ENCODE measurements at places on chromosomes 1 and 21.

- peak; percentile 13 for DNase-seq
Measured at GRCh38 chr1:178075333-178075732, 18.6 kb upstream of the RASAL2 start.

DNA sequence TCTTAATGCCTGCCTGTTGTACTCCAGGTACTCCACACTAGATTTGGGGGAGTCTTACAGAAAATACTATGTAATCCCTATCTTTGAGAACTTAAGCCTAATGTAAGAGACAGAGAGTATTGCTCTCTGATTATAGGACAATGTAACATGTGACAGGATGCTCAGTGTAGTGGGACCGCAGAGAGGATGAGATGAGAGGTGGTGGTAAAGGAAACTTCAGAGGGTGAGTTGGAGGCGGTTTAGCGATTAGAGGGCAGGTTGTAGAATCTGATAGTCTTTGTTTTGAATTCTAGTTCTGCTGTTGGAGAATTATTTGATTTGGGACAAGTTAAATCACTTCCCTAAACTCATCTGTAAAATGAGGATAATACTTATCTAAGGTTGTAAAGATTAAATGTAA, 5.4 kb downstream of the SOAT1 start:
- no peak for DNase-seq

DNA sequence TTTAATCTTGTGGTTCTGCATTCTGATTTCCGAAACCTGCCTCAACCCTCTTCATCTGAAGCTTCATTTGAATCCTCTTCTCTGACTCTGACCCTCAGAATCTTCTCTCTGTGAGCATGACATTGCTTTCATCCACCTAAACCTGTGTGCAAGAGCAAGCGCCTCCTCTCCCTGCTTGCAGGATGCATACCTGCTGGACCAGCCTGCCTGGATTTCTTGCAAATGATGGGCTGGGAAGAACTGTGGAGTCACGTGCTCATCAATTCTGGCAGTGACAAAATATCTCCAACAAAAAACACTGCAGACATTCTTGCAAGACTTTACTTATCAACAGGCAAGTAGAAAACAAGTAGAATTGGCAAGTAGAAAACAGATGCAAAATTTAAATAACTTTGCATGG, 20.8 kb upstream of the SLC35F3 start:
- no peak for DNase-seq

DNA sequence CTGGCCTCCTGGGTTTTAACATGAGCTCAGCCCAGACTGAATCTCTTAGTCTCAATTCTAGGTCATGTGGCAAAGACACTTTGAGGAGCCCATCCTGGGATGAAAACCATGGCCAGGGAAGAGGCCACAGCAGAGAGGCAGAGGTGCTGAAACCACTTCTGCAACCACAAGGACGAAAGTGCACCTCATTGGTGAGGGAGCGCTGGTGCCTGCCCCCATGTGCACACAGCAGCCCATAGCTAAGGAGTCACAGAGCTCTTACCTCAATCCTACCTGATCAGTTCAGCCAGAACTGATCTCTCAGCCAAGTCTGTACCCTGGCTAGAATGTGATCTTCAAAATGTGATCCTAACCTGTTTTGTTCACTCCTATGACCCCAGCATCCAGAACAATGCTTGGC, 32.9 kb upstream of the SRP9 start:
- DNase-seq: no peak

DNA sequence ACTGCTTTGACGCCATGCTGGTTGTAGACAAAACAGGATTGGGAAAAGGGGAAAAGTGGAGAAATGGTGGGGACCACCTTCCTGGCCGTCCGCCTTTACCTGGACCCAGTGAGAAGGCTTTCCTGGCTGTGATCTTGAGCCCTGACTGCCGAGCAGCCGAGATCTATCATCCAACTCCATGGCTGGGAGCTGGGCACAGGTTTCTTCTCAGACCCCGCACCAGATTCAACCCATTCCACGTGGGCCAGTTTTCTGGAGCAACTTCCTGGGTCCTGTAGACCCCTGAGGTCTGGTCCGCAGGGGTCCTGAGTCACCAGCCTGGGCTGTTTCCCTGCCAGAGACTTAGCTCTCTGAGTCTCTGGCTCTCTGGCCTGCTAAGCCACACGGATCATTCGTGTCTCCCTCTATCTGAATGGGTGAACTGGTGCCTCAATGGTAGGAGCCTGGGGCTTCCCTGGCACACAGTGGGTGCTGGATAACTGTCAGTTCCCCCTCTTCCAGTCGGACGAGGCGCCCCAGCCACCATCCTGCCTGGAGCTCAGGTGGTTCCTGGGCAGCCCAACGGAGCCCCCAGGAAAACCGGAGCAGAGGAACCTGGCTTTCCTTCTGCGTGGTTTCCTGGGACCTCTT, 4.5 kb upstream of the NPHP4 start:
- no peak for DNase-seq

GRCh38 chr1:54325703-54326461, 80.3 kb downstream of the SSBP3 start:
- no peak for DNase-seq

GRCh38 chr1:25648681-25649440, 32.3 kb downstream of the MAN1C1 start:
- DNase-seq: no peak

GRCh38 chr1:235898126-235898525, 31.4 kb upstream of the LYST start:
- DNase-seq: no peak

- no peak for DNase-seq
Measured at GRCh38 chr1:177859572-177859971, 110.3 kb downstream of the SEC16B start.

DNA sequence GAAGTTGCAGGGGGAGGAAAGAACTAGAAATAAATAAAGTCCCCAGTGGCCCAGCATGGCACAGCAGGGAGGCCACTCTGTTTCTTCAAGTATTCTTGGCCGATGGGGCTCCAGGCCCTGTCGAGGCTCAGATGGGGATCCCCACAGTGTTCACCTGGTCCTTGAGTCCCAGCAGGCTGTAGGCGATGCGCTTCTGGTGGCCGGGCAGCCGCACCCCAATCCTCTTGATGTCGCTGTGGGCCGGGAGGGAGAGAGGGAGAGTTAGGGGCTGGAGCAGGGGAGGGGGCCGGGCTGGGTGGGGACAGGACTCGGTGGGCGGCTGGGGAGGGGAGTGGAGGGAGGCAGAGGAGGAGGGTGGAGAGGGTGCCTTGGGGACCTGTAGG, 30.8 kb downstream of the EPHA2 start:
- no peak for DNase-seq

DNA sequence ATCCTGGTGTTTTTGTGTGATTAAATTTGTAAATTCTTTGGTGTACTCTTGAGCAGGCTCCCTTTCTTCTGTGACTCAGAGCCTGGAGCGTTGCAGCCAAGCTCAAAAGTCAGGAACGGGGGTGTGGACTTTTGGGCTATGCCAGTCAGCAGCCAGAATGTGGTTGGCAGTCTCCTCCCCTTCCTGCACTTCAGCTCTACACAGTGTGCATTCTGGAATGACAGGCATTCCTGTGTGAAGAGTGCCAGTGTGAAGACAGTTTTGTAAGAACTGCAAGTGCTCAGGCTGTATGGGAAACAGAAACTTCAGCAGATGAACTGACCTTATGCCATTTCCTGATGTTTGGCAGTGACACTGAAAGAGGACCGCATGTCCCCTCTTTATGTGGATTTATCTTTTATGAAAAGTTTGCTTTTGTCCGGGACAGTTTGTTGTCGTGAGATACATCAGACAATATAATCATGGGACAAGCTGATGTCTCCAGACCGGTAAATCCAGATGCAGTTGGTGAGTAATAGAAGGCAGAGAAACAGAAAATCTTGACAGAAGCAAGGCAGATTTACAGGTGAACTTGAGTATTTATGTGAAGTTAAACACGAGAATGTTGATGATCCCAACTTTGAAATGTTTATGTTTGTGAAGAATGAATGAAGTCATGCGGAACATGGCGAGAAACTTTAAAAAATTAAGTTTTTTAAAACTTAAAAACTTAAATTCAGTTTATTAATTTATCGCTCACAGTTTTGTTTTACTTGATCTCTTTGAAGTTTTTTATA, 67.7 kb upstream of the RCC1 start:
- DNase-seq: peak; percentile 96

- no peak for DNase-seq
Measured at GRCh38 chr1:104440011-104440410, 690.3 kb downstream of the AMY1C start.

- no peak for DNase-seq
Measured at GRCh38 chr1:212938846-212939245, 11.5 kb upstream of the VASH2 start.

- DNase-seq: no peak
Measured at GRCh38 chr1:119729044-119729443, 17.3 kb downstream of the PHGDH start.

DNA sequence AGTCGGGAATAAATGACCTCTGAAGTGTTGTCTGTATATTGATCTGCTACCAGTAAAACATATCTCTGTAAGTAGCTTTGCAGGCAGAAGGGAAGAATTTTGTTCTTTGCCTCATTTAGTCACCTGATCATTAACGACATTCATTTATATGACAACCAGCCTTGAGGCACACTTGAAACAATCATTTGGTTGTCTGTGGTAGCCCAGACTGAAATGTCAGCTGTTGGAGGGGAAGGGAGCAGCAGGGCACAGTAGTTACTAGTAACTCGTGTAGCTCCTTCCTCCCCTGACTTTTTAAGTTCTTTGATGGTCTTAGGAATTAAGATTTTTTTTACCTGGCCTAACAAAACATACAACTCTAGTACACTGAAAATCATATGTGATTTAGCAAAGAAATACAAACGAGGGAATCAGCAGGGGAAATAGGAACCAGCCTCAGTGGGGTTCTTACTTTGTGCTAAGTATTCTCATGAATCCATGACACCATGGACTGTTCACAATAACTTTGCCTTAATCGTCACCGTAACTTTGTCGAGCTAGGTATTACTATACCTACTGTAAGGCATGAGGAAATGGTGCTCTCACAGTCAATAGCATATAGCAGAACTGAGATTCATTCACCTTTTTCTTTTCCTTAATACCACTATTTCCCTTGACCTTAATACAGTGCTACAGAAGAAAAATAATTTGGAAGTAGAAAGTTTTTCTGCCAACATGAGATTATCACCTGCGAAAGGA, 6.4 kb downstream of the IL12RB2 start:
- no peak for DNase-seq

DNA sequence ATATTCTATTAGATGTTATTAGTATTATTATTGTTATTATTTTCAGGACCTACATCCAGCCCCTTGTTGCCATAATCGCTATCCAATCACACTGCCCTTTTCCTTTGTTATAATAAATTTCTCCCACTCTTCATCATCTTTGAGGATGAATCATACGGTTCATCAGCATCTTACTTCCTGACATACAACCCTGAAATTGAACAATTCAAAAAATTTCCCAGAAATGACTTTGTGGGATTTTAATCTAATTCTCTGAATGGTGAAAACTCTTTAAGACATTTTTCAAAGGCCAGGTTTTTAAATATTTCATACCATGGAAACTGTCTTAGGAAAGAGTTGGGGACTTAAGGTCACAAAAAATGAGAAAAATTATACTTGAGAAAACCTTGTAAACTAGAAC, 353.5 kb downstream of the ST6GALNAC3 start:
- DNase-seq: peak; percentile 55

DNA sequence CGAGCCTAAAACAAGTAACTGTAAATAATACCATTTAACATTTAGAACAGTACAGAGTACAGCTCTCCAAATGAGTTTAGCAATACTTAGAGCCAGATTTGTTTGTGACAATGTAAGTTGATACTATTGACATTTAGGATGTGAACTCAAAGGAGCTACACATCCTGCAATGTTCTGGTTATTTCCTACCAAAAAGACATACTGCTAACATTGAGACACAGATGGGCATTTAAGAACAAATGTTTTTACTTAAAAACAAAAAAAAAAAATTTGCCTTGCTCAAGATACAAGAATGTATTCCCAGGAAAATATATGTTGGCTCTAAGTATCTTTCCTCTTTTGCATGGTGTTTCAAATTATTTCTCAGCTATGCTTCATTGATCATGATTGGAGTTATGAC, 1464.8 kb upstream of the PRMT6 start:
- no peak for DNase-seq

GRCh38 chr1:39947260-39947659, 7.7 kb upstream of the MFSD2A start:
- DNase-seq: no peak

DNA sequence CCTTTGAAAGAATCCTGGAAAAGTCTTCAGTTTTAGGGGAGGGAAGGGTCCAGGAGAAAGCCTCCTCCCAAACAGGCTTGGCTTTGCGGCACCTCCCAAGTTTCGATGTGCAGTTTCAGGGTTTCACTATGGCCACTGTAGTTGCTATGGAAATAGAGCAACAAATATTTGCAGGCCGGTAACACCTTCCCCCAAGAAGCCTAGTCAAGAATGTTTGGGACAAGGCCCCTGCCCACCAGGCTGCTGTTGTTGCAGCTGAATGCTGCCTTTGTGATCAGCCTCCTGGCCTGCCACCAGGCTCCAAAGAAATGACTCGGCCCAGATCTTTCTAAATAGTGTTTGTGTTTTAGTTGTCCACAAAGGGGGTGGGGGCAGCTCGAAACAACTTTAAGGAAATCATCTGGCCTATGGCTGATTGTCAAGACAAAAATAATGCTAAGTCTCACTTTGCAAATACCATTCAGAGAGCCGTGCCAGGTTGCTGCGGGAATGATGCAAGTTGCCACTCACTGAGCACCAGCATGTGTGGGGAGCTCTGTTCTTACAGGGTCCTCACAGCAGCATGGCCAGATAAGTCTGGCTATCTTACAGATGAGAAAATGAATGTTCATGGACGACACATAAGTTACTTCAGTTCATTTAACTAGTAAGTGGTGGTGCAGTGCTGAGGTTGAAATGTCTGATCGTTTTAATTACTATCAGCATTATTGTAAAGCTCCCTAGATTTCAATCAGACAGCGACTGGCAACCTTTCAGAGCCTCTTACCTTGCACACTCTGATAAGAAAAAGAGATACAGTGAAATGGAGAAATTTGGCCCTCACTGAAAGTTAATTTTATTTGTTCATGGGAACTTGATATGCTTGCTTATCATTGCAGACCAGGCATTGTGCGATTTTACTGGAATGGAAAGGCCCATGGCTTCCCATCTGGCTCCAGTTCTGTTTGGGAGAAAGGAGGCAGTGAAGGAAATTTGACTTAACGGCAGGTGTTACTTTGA, 91.2 kb upstream of the JUN start:
- DNase-seq: peak; percentile 49

GRCh38 chr1:23169727-23170335, 1.2 kb upstream of the LUZP1 start:
- peak; percentile 68 for DNase-seq

DNA sequence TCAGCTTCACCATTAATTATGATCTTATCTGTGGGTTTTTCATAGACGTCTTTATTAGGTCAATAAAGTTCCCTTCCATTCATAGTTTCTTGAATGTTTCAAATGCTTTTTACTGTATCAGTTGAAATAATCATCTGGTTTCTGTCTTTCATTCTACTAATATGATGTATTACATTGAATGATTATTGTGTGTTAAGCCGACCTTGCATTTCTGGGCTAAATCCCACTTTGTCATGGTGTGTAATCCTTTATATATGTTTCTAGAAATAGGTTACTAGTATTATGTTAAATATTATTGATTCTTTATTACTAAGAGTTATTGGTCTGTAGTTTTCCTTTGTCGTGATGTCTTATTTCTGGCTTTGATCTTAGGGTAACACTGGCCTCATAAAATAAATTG, 134.9 kb downstream of the FASLG start:
- no peak for DNase-seq
